ENCODE measurements at places on chromosomes 5 and 9.
A peak's percentile ranks its signal among the peaks of the same experiment; 100 is the strongest.

DNA sequence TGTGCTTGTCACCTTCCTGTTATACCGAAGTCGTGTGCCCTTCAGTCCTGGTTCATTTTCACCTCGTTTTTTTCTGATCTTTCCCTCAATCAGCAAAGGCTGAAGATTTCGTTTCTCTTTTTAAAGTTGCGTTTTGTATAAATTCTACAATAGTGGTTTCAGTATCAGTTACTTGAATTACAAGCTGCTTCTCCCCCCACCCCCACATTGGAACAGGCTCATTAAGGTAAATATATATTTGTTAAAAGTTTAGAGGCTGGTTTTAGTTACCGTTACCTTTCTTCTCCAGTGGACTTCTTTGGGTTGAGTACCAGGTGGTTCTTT is 881 bp downstream of the SUB1 start:
- DNase-seq: no peak

- DNase-seq: no peak
These were observed 66.4 kb downstream of the POU5F2 start for GRCh38 chr5:93674866-93675459.

- no peak for DNase-seq
These were observed 338.0 kb downstream of the SEMA5A start for GRCh38 chr5:9207817-9208418.

DNA sequence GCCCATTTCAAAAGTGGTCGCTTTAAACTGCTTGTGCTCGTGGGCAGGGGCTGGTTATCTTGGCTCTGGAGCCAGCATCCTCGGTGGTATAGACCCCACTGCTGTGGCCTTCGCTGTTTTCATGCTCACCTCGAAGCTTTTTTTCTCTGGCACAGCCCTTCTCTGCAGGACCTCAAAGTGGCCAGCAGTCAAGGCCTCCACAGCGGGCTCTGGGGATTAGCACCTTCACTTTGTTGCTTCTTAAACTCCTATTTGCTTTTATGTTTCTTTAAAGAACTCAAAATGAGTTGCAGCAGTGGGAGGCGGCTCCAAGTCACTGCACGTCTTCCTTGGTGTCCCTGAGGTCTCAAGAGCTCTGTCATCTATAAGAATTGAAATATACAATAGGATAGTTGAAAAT is 165.1 kb downstream of the CACNA1B start:
- no peak for DNase-seq

DNA sequence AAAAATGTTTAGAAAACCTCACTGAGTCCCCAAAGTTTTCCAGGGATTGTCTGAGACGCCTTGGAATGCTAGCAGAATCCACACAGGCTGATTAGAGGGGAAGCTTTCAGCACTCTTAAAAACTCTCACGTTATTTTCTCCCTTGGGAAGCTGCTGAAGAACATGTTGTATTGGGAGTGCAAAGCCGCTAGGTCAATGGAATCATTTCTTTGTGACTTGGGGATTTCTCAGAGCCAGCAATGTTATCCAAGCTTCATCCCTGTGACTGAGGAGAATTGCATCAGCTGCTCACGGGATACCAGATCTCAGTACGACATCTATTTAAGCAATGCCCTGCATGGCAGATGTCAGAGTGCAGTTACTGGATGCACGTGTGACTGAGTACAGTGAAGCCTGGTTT is 426.4 kb upstream of the MPDZ start:
- peak; percentile 61 for DNase-seq

GRCh38 chr5:142800776-142801494 is 30.8 kb downstream of the ARHGAP26 start:
- no peak for DNase-seq

- no peak for DNase-seq
These were observed 5.1 kb downstream of the SEMA5A start for GRCh38 chr5:9540791-9541190.

- no peak for DNase-seq
These were observed 33.5 kb upstream of the SUB1 start for GRCh38 chr5:32551865-32552264.

GRCh38 chr5:81181576-81182316 is 51.4 kb upstream of the CKMT2 start:
- no peak for DNase-seq

DNA sequence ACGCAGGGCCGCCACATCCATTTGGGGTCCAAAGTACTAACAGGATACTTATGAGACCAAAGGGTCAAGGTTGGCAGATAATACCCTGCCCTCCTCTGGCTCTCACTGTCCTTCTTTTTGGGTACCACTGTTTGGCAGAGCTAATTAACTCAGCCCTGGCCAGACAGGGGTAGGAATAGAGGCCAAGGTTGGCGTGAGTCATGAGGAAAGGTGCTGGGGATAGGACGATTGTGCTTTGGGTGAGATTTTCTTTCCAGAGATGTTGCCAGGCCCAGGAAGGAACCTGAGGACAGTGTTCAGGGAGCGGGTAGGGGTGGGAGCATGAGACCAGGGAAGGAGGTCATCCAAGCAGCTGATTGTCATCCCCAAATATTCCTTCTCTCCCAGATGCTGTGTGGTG is 191.8 kb upstream of the PANK3 start:
- no peak for DNase-seq

DNA sequence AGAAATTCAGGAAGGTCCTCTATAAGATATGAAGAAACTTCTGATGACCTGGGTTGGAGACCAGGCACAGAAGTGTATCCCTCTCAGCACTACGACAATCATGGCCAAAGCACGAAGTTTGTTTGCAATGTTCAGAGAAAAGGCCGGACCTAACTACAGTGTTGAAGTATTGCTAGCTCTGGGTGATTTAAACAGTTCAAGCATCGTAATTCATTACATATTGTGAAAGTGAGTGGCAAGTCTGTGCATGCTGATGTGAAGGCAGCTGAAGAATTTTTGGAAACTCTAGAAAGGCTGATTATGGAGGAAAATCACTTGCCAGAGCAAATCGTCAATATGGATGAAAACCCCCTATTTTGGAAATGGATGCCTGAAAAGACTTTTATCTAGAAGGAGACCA is 67.2 kb upstream of the PANK3 start:
- no peak for DNase-seq

DNA sequence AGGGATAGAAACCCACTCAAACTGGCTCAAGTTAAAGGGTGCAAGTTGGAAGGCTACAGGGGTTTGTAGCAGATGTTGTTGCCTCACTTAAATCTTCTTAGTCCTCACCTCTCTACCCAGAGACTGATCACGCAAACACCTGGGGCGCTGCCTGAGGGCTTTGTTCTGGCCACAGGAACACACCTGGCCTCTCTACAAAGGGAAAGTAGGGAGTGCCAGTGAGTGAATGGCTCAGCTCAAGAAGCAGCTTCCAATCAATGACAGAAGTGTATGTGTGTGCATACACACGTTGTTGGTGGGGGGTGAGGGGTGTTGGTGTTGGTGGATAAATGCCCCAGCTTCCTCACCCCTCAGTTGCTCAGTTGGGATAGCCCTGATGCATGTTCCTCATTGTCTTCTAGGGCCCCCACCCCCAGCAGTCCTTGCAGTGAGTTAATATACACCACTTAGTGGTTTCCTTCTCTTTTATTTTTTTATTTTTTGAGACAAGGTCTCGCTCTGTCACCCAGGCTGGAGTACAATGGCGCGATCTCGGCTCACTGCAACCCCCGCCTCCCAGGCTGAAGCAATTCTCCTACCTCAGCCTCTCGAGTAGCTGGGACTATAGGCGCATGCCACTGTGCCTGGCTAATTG is 30.6 kb upstream of the CTNNA1 start:
- DNase-seq: no peak

DNA sequence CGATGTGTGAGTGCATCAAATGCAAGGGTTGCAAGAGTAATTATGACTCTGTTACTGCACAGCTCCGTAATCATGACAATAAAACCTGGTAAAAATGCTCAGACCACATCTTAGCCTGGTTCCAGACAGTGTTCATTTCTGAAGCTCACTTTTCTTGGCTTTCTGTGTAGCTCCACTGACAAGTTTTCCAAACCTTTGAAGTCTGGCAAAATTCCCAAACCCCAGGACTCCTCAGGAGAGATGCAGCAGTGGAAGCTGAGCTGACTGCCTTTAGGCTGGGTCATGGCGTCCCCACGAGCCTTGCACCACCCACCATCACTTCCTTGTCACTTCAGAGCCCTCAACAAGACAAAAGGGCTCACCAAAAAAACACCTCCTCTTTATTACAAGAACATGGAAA is 131.6 kb upstream of the TAS2R1 start:
- DNase-seq: no peak

DNA sequence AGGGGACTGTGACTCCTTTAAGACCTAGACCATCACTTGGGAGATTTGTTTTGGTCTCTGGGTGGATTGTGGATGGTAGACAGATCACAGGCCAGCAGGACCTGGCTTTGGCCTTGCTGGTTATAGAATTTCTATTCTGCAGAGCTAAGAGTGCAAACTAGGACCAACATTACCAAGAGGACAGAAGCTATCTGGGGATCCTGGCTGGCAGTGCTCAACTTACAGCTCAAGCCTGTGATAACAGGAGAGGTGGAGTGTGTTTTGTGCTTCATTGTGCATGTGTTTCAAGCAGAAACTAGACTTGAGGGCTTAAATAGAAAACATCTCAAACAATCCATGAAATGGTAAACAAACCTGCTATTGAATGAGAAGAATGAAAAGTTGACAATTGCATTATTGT is 106.7 kb downstream of the ZNF462 start:
- no peak for DNase-seq

DNA sequence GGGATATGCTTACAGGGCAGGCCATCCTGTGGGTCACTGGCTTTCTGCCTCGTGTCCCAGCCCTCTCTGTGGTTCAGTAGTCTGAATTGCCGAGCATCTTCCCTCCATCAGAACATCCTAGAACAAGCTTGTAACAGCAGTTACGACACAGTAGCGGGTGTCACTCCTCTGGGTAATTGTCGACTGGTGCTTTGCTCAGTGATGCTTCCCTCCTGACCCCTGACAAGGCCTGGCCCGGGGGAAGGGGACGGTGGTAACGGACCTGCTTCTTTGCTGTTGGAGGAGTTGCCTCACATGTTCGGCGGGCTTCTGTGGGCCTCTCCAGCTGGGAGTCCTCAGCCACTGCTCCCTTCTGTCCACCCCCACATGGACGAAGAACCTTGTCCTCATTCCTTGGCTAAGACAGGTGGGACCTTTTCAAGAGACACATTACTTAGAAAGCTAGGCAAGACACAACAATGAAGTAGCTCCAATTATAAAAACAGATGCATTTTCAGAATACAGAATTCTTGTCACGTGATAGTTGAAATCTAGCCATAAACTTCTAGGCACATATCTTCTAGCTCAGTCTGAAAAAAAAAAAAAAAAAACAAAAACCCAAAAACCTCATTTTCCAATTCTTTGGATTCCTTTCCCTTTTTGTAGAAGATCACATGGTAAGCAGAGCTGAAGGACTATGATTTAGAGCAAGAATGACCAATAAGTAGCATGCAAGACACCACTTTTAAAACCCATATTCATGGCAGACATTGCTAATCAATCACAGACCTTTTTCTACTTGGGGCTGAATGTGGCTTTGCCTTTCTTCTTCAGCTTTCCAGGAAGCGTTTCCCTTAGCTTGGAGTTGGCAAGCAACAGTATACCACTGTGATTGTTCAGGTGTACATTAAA is 25.0 kb downstream of the HMCN2 start:
- DNase-seq: peak; percentile 82

All from psoas muscle (tissue), 8 donors.